Epithelial cell of proximal tubule (primary cell): ENCODE measurements at places on chromosomes 2 and 18.

GRCh38 chr2:3838348-3838747, 135.0 kb downstream of the DCDC2C start:
- no peak for DNase-seq

GRCh38 chr2:201730651-201731285, 32.3 kb upstream of the MPP4 start:
- DNase-seq, result no peak

DNA sequence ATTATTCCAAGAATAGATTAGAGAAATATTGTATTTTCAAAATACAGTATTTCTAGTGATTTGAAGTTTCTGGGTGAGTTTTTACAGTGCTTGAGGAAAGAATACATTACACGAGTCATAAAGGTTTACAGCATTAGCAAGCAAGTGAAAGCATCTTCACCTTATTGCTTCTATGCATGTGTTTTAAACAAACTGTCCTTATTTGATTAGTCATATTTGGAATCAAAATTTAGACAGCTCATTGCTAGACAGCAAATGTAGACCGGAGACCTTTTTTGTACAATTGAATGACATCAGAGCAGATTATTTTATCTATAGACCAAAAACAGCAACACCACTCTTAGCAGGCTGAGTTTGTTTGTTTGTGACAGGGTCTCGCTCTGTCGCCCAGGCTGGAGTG, 69.2 kb downstream of the FAM161A start:
- DNase-seq, result no peak

DNA sequence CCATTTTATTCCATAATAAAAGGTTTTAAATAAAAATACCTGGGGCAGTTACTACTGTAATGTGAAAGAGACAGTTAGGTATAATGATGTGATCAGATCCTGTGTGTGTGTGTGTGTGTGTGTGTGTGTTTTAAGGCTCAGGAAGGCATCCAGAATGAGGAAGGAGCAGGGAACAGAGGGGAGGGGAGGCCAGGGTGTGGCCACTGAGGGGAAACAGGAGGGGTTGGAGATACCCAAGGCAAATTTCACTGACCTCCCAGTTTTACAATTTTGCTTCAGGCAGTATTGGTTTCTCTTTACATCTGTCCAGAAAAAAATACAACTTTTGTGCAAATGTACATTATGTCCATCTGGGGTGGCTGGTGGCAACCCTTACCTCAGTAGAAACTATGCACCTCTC, 163.5 kb upstream of the FBXO11 start:
- DNase-seq, result no peak

DNA sequence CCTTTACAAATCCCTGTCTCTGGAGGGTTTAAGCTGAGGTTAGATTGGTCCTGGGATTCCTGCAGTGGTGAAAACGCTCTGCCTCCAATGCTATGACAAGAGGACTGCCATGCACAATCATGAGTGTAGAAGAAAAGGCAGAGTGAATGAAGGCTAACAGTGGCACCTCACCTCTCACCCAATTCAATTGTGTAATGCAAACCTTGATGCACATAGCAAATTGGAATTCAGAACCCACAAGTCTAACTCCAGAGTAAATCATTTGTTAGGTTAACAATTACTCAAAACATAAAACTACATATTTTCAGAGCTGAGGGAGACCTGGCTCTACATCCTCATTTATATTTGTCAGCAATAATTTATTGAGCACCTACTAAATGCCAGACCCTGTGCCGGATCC, 1.8 kb downstream of the TGFBRAP1 start:
- peak; percentile 37 for DNase-seq

DNA sequence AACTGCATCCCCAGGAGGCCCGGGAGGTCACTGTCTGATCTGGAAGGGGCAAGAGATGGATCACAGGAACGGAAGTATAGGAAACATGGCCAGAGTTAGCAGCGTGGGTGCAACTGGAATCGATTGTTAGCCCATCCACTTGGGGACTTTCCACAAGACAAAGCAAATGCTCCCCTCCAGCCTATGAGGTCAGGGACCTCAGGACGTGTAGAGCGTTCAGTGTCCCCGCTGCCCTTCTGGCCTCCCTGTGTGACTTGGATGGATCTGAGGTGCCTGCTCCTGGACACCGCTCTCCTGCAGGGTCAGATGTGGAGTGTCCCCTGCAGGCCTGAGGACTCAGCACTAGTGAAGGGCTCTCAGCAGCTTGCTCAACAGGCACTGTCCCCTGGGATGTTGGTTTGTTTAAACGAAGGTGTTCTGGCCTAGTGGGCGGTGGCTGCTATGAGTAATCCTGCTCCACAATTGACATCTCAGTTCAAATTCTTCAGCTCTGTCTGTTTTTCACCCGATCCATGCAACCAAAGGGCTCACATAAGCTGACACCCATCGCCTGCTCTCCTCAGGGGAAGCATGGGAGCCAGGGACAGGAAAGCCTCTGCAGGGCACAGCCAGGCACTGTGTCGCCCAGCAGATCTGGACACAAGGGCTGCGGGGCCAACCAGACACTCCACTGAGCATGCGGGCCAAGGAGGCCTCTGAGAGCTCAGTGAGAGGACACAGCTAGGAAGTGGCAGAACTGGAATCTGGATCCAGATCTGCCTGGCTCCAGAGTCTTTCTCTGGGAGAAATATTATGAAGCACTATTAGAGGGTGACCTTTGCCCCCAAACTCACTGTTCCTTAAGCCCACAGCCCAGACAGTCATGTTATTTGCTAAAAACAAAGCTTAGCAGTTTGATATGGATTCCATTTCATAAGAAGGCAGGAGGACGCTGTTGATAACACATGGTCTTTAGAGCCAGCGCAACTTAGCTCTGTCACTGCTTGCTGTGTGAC, 78.5 kb downstream of the RHOB start:
- DNase-seq, result no peak
